ENCODE measurements at places on chromosomes 11 and 22.
A peak's percentile ranks its signal among the peaks of the same experiment; 100 is the strongest.

DNA sequence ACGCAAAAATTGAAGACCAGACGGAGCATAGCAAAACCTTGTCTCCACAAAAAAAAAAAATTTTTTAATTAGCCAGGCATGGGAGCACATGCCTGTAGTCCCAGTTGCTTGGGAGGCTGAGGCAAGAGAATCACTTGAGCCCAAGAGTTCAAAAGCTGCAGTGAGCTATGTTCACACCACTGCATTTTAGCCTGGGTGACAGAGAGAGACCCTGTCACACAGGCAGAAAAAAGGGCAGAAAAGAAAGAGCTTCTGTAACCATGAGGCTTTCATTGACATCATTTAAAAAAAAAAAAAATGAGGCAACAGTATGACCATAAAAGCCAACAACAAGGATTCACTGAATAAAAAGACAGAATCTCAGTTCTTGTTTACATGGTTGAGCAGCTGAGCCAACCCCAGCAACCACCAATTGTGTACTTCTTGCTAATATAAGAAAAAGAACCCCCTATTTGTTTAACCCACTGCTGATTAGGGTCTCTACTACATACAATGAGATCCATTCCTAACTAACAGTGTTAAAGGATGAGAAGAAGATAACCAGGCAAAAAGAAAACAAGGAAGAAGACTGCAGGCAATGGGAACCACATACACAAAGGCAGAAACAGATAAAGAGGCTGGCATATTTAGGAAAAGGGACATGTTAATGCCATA lies 86.2 kb upstream of the SCUBE2 start:
- no peak for DNase-seq

GRCh38 chr11:47918882-47919495 lies 61.4 kb upstream of the PTPRJ start:
- peak; percentile 79 for DNase-seq

DNA sequence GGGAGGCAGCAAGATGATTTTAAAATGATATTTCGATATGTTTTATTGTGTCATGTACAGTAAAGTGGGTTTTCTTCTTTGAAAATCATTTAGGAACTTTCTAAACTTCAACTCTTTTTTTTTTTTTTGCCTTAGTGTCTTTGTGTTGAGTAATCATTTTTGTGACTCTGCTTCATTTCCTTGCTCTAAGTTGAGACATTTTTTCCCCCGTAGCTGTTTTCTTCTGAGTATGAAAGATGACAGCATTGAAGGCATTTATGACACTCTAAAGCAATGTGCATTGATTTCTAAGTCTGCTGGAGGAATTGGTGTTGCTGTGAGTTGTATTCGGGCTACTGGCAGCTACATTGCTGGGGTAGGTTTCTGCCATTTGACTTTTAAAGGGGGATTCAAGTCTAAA lies 23.5 kb downstream of the RRM1 start:
- peak; percentile 68 for DNase-seq

DNA sequence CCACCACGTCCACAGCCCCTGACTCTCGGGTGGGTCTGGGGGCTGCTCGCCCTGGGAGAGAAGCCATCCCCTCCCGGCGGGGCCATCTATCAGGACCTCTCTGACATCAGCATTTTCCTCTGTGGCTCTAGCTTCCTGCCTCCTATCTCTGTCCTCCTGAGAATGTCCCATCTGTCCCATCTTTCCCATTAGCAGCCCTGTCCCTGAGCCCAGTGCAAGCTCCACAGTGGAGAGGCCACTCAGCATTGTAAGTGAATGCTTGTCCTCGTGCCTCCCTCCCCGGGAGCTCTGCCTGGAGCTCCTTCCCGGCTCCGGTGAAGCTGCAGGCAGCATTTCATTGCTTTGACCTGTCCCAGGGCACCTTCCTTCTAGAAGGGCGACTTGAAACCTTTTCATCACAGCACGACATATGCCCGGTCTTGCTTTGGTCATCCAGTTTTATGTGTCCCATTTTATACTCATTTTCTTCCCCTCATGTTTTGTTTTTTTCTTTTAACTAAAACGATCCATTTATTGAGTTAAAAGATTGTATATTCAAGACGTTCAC lies 49.7 kb downstream of the RTN4R start:
- no peak for DNase-seq

DNA sequence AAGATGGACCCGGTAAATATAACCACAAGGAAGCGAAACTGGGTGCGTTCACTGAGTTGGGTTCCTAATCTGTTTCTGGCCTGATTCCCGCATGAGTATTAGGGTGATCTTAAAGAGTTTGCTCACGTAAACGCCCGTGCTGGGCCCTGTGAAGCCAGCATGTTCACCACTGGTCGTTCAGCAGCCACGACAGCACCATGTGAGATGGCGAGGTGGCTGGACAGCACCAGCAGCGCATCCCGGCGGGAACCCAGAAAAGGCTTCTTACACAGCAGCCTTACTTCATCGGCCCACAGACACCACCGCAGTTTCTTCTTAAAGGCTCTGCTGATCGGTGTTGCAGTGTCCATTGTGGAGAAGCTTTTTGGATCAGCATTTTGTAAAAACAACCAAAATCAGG lies 74.4 kb downstream of the NCAPD3 start:
- no peak for DNase-seq

- DNase-seq: no peak
Measured at GRCh38 chr22:20211409-20211996, 56.6 kb downstream of the RTN4R start.

DNA sequence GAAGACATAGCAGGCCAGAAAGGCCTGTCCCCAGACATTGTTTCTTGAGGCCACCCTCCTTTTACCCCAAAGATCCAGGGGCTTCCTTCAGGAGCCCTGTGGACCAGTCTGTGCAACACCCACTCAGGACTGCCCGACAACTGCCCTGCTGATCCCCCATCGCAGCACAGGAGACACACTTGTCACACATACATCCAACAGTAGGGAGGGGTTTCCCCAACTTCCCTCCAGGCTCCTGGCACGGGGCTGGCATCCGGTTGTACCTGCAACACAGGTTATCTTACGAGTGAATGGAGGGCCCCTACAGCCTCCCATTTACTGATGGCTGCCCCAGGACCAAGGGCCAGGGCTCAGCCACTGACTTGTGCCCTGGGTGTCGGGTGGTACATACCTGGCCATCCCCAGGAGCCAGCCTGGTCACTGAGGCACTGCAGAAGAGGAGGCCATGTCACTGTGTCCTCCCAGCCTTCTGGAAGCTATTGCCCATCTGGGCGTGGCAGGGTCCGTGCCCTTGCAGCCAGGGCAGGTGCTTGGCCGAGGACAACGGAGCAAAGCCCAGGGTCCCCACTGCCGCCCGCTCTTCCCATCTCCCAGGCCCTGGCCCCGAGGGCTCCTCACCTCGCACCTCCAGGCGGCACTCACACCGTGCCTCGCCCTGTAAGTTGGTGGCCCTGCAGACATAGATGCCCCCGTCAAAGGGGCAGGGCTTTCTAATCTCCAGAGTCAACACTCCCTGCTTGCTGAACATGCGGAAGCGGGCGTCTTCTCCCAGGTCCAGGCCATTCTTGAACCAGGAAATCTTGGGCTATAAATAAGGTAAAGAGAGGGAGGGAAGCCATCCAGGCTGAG lies 20.8 kb downstream of the MYBPC3 start:
- no peak for DNase-seq

- no peak for DNase-seq
Measured at GRCh38 chr11:93604008-93604660, 57.3 kb upstream of the CEP295 start.

Measured in EH (cell line).